ENCODE measurements at places on chromosomes 16 and 17.

- DNase-seq: peak; percentile 42
Observed at GRCh38 chr17:8892338-8892690, 24.8 kb upstream of the PIK3R6 start.

DNA sequence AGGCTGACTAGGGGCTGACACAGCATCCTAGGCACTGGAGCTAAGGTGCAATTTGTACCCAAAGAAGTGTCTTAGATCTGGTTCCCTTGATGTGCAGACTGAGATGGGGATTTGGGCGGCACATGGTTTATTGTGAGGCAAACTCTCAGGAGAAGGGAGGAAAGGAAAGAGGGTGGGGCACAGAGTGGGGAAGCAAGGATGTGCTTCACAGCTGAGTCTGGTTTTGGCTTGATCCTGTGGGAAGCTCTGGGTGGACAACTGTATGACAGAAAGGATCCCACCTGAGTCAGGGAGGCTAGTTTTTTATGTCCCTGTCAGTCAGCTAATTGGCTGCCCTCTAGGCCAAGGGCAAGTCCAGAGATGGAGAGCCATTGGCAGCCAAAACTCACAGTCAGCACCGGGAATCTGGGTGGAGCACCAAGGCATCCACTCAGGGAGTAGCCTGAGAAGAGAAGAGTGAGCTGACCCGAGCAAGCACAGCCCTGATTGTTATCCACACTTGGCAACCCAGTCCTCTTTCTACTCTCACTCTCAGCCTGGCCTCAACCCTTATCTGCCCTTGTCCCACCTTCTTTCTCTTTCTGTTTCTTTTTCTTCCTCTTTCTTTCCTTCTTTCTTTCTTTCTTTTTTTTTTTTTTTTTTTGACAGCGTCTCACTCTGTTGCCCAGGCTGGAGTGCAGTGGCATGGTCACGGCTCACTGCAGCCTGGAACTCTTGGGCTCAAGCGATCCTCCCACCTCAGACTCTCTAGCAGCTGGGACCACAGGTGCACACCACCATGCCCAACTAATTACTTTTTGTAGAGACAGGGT is 12.0 kb downstream of the ARL4D start:
- DNase-seq: peak; percentile 88

DNA sequence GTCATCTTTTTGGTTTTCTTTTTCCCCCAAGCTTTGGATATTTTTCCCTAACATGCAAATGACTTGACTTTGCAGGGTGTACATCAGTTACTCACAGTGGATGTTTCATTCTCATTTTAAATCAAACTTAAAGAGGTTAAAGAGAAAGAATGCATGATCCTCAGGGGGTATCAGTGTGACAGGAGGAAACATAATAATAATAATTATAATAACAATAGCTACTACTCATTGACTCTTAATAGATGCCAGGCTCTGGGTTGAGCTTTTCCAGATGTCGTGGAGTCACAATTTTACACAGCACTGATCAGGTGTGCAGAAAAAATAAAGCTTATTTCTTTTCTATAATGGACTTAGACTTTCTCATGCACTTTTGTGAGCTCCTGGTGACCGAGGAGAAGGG is 157.2 kb upstream of the CACNG3 start:
- no peak for DNase-seq

- no peak for DNase-seq
Observed at GRCh38 chr17:51933647-51934046, 224.9 kb downstream of the CA10 start.

DNA sequence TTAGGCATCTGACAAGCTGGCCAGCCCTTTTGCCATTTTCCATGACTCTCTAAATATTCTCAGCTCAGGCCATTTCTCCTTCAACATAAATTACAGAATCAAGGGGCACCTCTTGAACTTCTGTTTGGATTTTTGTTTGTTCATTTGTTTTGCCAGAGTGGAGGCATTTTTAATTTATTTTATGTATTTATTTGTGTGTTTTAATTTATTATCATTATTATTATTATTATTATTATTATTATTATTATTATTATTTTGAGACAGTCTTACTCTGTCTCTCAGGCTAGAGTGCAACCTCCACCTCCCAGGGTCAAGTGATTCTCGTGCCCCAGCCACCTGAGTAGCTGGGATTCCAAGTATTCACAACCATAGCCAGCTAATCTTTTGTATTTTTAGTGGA is 1578.0 kb downstream of the CDH8 start:
- DNase-seq: no peak

GRCh38 chr16:12126091-12126806 is 149.7 kb downstream of the SNX29 start:
- DNase-seq: no peak

- DNase-seq: peak; percentile 98
Observed at GRCh38 chr17:32877164-32877764, 340 bp upstream of the MYO1D start.

DNA sequence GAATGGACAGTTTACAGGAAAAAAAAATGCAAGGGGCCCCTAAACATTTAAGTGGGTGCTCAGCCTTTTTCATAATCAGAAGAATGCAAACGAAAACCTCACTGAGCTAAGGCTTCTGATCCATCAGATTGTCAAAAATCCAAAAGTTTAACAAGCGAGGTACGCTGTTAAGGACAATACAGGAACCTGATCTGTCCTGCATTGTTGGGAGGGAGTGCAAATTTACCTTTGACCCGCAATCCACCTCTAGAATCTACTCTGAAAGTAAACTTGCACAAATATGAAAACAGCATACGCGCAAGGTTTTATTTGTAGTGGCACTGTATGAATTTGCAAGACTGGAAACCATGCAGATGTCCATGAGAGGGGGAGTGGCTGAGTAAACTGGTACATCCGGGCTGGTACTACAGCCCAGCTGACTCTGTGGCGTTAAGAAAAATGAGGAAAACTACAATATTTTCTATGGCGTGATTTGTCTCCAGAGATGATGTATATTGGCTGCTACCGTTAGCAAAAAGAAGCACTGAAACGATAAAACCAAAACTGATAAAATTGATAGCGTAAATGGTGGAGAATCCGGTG is 28.8 kb upstream of the ST6GALNAC1 start:
- DNase-seq: peak; percentile 86
